ENCODE measurements at places on chromosomes 4 and X. TPM values are rescaled to one million over a fixed set of nuclear protein-coding genes. Genes with fewer than 3 reads are reported as not detected.

- H3K4me1 ChIP-seq = no peaks in the 10 kb centered on the region
- H3K36me3 ChIP-seq = no peaks in the 10 kb centered on the region
- no peak overlapping the region for H3K27ac ChIP-seq
- no peaks in the 10 kb centered on the region for H3K27me3 ChIP-seq
Measured at GRCh38 chr4:46329118-46329976, 60.6 kb downstream of the GABRA2 start.

DNA sequence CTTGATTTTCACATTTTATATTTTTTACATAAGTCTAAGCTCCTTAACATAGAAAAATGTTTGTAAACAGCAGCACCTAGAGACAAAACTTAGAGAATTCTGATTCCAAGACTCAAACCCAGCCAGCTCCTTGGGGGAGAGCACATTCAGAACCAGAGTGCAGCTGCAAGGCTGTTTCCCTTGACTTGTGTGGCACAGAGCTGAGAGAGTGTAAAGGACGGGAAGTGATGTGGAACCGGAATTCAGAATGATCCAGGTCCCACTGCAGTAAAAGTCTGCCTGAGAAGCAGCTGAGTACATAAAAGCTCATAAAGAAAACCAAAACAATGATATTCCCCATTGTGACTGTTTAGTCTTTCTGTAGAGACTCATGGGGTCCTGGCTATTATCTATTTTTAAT lies 713.8 kb downstream of the RAB28 start:
- no peaks in the 10 kb centered on the region for H3K36me3 ChIP-seq
- H3K27me3 ChIP-seq = no peaks in the 10 kb centered on the region
- H3K4me1 ChIP-seq = no peaks in the 10 kb centered on the region
- no peak for DNase-seq
- H3K27ac ChIP-seq = no peak overlapping the region

Gene CXorf49
- polyA plus RNA-seq = not detected

Gene FGD1
- polyA plus RNA-seq = 3.0 TPM

Measured in pancreas (tissue), 10 donors.